ENCODE measurements at places on chromosomes 16 and 17. TPM values are rescaled to one million over a fixed set of nuclear protein-coding genes. Genes with fewer than 3 reads are reported as not detected.

The BOLA2B gene
- polyA plus RNA-seq = 97.5 TPM

The ERI2 gene
- polyA plus RNA-seq = 12.5 TPM

DNA sequence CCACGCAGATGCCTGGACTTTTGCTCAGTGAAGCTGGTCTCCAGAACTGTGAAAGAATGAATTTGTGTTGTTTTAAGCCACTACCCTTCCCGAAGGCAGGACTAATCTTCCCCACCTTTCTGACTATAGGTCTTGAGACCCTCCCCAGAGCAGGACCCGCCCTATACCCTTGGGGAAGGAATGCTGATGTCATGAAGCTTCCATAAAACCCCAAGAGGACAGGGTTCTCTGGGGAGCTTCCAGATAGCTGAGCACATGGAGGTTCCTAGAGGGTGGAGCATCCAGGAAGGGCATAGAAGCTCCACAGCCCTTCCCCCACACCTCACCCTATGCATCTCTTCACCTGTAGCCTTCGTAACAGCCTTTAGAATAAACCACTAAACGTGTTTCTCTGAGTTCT, 287.8 kb downstream of the SOX9 start:
- no peak for DNase-seq

GRCh38 chr16:4351880-4352279, 759 bp upstream of the PAM16 start:
- no peak for DNase-seq

DNA sequence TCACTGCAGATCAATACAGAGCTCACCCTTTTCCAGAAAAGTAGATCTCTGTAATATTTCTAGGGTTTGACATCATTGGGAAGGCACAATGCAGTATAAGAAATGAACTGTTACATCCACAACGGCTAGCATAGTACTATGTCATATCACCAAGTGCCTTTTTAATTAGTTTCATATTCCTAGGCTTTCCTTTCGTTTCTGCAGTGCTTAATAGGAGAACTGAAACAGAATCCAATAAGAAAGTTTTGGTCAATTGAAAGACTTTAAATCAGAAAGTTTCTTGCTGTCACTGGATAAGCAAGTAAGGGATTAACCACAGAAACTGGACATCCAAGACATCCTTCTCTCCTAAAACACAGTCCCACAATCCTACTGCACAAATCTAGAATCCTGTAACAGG, 3.5 kb upstream of the RNF43 start:
- no peak for DNase-seq

- DNase-seq = no peak
Measured at GRCh38 chr17:78258323-78259191, 27.1 kb downstream of the TMEM235 start.

- no peak for DNase-seq
Measured at GRCh38 chr16:30623536-30624283, 13.5 kb upstream of the ZNF689 start.

GRCh38 chr17:5668557-5669138, 84.3 kb upstream of the NLRP1 start:
- DNase-seq = no peak

Measured in urinary bladder (tissue), 4 donors.